HFFc6 (cell line): ENCODE measurements at places on chromosomes 5 and 9.

GRCh38 chr9:134076644-134077043, 8.8 kb upstream of the BRD3 start:
- no peak for DNase-seq

GRCh38 chr5:142597546-142598337, 88.1 kb downstream of the FGF1 start:
- peak; percentile 85 for DNase-seq

GRCh38 chr5:141692919-141693725, 11.1 kb upstream of the ARAP3 start:
- DNase-seq, result no peak

DNA sequence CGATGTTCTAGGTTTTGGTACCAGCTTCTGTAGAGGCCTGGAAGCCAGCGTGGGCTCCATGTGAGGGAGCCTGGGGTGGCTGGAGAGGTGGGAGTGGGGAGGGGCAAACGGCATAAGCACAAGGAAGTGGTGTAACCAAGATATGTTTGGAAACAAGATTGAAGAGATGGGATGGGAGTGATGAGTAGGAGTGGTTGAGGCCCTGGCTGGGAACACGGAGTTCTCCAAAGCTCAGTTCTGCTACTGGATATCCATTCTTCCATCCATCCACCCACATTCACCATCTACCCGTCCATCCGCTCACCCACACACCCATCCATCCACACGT, 12.2 kb downstream of the TSPAN17 start:
- DNase-seq, result no peak

DNA sequence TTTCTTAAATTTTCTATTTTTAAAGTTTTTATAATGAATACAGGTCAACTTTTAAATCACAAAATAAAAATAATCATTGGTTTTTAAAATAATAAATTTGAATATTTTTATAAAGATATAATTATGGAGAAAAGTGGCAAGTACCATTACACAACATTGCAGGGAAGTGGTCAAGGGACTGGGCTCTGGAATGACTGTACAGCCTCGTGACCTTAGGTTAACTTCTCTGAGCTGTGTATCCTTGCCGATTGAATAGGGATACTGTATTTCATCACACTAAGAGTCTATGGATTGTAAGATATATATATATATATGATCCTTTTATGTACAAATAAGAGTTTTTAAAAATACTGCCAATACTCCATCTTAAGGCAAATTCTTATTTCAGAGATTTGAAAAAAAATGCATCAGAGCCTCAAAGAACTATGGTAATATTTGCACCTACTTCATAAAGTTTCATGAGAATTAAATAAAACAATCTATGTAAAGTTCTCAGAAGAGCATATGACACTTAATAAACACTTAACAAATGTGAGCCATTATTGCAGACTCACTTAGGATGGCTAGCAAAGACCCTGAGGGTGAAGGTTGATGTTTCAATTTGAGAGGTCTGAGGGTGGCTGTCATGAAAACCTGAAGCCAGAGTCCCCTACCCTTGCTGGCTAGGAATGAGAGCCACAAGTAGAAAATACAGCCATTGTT, 136.5 kb downstream of the CCDC192 start:
- DNase-seq, result no peak

DNA sequence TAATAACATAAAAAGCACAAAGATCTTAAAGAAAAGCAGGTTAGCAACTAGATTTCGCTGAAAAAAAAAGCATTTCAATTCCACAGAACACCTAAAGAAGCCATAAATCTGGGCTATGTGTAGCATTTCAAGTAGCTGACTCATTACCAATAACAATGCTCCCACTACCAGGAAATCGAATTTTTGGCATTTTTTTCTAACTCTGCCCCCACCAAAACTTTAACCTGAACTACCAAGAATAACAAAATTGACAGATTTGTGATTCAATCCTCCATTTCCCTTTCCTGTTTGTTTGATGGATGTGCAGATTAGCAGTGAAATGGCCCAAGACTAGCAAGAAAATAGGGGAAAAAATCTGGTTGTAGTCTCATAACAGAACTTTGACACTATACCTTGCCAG, 180.2 kb downstream of the RASEF start:
- no peak for DNase-seq

DNA sequence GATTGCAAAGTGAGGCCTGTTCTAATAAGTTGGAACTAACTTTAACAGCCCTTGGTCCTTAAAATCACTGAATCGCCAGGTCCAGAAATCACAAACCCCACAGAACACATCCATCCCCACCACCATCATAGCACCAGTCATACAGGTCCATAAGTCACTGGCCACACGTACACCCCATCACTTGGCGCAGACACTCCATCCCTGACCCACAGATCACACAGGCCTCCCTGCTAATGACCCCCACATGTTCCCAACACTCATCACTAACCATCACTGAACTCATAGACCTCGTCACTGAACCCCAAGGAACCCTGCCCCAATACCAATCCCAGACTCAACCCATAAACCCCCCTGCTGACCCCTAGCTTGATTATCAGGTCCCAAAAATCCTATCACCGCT, 41.2 kb upstream of the ZNF300 start:
- DNase-seq, result no peak

- no peak for DNase-seq
Measured at GRCh38 chr9:96068511-96068910, 193.0 kb downstream of the ERCC6L2 start.

GRCh38 chr9:113484258-113484730, 20.8 kb downstream of the RGS3 start:
- peak; percentile 13 for DNase-seq

- DNase-seq, result no peak
Measured at GRCh38 chr9:8734760-8735159, 935.2 kb upstream of the DMAC1 start.

DNA sequence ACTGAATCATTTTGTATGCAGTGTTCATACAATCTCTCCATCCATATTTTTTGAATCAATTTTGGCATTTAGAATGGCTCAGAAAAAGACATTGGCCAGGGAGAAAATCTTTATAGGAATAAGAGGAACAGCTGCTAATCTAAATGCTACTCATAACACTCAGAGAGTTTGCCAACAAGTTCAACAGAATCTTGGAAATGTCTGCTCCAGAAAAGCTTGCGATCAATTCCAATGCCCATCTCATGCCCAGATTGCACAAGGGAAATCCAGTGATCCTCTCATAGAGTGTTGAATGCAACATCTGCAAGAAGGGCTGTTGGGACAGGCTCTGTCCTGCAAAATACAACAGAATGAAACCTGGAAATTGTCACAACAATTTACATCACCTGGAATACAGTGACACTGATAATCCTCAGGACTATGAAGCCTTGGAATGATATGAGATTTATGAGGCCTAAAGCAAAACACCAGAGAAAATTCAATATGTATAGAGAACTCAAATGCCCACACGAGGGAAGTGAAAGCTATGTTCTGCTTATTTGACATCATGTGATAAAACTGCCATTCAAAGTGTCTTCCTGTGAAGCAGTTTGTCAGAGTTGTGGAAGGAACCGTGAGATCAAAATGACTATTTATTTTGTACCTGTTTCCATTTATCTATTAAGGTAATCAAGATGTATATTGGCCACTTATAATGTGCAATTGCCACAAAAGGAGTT, 190.1 kb downstream of the PARP8 start:
- DNase-seq, result no peak

- DNase-seq, result peak; percentile 10
Measured at GRCh38 chr5:88761269-88761850, 121.6 kb downstream of the MEF2C start.

GRCh38 chr9:121783521-121784507, 132.4 kb downstream of the DAB2IP start:
- no peak for DNase-seq

DNA sequence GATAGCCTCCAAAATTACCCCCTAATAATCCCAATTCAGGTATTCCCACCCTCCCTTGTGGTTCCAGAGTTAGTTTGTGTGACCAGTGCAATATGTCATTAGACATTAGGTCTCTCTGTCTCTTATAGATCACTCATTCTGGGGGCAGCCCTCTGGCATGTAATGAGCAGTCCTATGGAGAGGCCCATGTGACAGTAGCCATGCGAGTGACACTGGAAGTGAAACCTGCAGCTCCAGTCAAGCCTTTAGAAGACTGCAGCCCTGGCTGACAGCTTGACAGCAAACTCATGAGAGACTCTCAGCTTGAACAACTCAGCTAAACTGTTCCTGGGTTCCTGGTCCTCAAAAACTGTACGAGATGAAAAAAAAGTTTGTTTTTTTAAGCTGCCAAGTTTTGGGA, 54.0 kb upstream of the HSPB3 start:
- DNase-seq, result no peak

- DNase-seq, result no peak
Measured at GRCh38 chr5:16937503-16938161, 1.5 kb upstream of the MYO10 start.

DNA sequence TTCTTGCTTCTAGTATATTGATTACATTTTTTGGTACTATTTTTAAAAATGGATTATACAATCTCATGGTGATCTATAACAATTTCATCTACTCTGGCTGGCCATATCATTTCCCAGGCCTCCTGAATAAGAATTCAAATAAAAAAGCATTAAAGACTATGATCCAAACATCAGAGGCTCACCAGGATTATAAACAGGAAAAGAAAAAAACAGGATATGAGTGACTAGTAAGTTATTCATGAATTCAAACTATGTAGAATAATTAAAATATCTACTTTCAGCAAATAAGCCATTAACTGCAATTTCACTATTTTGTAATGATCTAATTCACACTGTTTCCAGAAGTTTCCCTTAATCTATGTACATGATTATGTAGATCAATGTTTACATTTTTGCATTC, 293.1 kb upstream of the CDH6 start:
- DNase-seq, result no peak

- peak; percentile 13 for DNase-seq
Measured at GRCh38 chr9:91750343-91750742, 199.7 kb downstream of the ROR2 start.

DNA sequence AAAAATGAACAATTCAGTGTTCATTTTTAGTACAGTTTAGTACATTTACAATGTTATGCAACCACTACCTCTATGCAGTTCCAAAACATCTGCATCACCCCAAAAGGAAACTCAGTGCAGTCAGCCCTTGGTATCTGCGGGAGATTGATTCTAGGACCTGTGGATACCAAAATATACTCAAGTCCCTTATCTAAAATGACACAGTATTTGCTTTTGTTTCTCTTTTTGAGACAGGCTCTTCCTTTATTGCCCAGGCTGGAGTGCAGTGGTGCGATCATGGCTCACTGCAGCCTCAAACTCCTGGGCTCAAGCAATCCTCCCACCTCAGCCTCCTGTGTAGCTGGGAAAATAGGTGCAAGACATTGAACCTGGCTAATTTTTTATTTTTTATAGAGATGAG, 114.0 kb downstream of the PIP5K1B start:
- no peak for DNase-seq

DNA sequence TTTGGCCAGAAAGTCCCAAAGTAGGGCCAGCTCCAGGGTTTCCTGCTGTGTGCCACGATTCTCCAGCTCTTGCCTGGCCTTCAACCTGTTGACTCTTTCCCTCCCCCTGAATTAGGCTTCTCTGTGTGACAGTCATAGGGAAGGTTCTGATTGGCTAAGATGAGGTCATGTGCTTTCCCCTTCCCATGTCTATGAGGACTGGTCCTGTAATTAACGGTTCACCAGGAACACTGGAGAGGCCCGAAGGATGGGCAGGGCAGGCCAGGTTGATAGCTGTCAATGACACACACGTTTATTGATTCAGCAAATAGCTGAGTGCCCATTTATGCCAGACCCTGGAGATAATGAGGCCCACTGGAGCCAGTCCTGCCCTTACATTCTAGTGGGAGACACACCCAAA, 9.0 kb upstream of the PRR7 start:
- no peak for DNase-seq

DNA sequence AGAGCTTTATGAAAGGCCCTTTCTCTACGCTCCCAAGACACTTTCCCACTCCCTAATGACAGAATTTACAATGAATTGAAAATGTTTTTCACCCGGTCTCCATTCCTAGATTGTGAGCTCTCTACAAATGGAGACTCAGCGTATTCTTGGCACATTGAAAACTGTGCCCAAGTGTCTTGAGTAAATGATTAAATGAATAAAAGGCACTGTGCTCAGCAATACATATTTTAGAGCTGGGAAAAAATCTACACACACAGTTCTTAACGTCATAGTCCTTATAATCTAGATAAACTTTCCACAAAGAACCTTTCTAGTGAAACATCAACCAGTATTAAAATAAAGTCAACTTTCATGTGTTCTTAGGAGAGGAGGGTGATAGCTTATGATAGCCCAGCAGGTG, 634.0 kb downstream of the RAB3C start:
- no peak for DNase-seq

GRCh38 chr5:114729986-114730385, 368.1 kb downstream of the KCNN2 start:
- no peak for DNase-seq

DNA sequence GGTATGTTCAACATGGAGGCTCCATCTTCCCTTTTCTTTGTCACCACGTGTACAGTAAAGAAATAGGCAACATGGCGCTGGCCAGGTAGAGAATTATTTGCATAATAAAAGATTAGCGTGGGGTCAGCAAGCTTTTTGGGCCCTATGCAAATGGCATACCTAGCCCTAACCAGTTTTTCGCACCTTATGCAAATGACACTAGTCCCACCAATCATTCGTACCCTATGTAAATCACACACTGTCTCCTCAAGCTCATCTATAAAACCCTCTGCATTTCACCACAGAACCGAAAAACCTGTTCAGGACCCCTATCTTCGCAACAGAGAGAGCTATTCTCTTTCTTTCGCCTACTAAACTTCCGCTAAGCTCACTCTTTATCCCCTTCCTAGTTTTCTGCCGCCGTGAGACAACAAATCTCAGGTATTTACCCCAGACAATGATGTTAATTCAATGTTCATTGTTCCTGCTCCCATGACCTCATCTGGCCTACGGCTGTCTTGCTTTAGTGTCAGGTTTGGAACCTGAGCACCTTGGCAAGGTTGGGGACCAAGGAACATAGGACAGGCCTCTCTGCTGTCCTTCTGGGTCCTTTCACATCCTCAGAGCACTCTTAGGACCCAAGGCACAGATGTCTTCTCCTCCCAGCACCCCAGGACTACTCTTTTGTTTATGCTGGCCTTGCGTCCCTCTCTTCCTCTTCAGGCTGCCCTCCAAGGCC, 180.7 kb upstream of the RAI14 start:
- DNase-seq, result no peak

DNA sequence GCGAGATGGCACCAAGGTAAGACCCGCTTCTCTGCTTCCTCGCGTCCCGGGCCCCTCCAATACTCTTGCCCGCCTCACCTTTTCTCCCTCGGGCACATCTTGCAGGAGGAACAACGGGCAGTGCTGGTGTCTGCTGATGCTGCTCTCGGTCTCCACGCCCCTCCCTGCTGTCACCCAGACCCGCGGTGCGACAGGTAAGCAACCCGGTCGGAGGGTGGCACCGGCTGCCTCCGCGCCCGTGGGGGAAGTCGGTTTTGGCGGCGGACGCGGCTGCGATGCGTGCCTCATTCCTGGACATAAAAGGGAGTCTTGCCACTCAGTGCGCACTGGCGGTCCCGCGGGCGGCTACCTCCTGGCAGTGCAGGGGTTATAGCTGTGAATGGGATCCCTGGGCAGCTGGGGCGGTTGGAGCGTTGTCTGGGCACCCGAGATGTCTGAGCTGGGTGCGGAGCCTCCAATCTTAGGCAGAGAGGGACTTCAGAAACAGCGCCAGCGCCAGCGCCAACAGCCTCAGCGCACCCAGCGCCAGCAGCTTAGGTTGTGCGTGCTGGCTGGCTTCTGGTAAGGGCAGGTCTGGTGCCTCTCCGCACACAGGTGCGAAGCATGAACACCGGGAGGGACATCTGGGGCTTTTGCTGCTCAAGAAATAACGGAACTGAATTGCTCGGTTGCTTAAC, 488 bp downstream of the COL15A1 start:
- DNase-seq, result no peak

- DNase-seq, result no peak
Measured at GRCh38 chr5:65815161-65815560, 93.2 kb downstream of the NLN start.

- no peak for DNase-seq
Measured at GRCh38 chr5:1946776-1947175, 64.1 kb upstream of the IRX4 start.
